ENCODE measurements at places on chromosomes 4 and X.

GRCh38 chrX:16335181-16335580 lies 167.9 kb downstream of the MAGEB17 start:
- DNase-seq, result no peak

GRCh38 chr4:138627096-138627495 lies 384.9 kb upstream of the SLC7A11 start:
- no peak for DNase-seq

GRCh38 chr4:10671366-10671765 lies 13.2 kb downstream of the CLNK start:
- no peak for DNase-seq

GRCh38 chr4:98544818-98545414 lies 113.5 kb downstream of the TSPAN5 start:
- DNase-seq, result no peak

- no peak for DNase-seq
Measured at GRCh38 chrX:103498786-103499185, 20.5 kb downstream of the RAB40A start.

All from sigmoid colon (tissue), 7 donors.